ENCODE measurements at places on chromosomes 3 and 15.

GRCh38 chr15:39144613-39145499 is 436.0 kb upstream of the THBS1 start:
- no peak for DNase-seq

DNA sequence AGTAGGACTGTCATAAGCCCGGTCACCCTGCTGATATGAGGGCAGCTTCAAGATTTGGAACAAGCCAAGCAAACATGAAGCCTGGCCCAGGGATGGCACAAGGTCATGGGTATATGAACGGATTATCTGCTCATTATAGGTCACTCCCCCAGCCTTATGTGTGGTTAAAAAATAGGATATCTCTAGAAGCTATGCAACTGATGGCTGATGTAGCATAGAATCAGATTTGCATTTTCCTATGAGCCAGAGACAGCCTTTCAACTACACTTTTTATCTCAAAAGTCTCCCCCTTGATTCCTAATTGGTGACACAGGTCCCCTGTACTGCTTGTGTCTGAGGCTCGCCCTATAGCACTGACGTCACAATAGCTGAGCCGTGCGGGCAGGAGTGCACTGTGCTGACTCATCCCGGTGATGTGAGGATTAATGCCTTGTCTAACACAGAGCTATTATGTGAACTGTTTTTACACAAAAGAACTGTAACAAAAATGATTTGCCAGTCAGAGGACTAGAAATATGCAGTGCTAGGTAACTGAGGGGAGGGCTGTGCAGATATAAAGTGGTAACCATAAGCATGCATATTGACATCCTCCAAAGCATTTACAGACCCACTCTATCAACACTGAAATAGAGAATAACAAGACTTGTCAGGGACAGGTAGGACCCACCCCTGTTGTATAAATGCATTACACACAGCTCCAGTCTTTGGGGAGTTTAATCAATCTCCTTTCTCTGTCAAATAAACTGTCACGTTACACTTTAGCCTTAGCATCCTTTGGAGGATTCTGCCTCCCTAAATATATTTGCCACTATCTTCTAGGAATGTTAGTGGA is 204.9 kb downstream of the TIGIT start:
- DNase-seq = no peak

DNA sequence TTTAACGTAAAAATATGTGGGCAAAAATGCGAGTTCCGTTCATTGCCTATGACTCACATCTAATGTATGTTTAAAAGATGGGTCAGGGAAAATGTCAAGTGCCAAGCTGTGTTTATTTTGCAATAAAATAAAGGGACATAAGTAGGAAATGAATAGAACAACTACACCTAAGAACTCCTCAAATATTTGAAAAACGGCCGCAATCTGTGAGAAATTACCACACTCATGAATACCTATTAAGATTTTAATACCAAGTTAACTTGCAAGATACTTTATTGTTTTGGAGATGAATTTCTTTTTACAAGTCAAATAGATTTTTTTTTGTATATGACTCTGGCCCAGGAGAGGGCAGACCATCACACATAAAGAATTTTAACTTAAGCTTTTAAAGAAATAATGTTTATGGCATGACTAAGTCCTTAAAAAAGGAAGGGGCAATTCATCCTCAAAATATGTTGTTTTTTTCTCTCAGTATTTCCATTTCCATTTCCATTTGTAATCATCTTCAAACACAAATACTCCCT is 152.7 kb downstream of the SUCNR1 start:
- no peak for DNase-seq

- DNase-seq = no peak
Observed at GRCh38 chr3:16944356-16944755, 59.6 kb downstream of the PLCL2 start.

DNA sequence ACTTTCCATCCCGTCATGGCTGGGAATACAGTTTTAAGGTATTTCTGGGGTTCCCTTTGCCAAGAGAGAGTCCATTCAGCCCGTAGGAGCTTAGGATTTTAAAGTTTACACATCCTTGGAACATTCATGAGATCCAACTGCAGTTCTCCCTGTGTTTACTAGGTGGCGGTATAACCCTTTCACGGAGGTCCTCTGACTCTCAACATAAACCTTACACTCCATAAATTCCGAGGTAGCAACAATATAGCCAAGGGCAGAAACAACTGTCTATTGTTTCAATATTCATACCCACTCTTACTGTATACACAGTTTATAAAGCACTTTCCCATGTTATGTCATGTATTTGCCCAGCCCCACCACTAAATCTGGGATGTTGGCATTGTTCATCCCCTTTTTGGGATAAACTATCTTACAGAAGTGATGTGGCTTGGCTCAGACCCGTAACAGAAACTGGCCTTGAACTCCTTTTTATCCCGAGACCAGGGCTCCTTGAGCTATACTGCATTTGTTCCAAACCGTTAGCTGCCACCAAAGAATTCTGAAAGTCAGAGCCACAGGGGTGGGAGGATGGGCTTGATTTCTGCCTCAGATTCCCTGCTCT is 69.2 kb upstream of the COL6A5 start:
- DNase-seq = no peak

- no peak for DNase-seq
Observed at GRCh38 chr15:44775953-44776352, 39.6 kb downstream of the TRIM69 start.
